ENCODE measurements at places on chromosomes 7 and 10. TPM values are rescaled to one million over a fixed set of nuclear protein-coding genes. Genes with fewer than 3 reads are reported as not detected.

The AGAP9 gene
- 2.1 TPM for total RNA-seq

The INA gene
- 0.12 TPM for total RNA-seq

The CTAGE8 gene
- 0.10 TPM for total RNA-seq

The AFAP1L2 gene
- total RNA-seq: 3.1 TPM

The TMEM130 gene
- total RNA-seq: 8.4 TPM

The JAKMIP3 gene
- 0.19 TPM for total RNA-seq

The PRR15 gene
- total RNA-seq: 4.2 TPM

The DNAH11 gene
- total RNA-seq: not detected

The C7orf33 gene
- not detected for total RNA-seq

The NKX1-2 gene
- total RNA-seq: not detected

The PNLIP gene
- total RNA-seq: not detected

The CCL24 gene
- total RNA-seq: not detected

The GPC2 gene
- not detected for total RNA-seq

The LRRC61 gene
- total RNA-seq: 1.6 TPM

The SPDYE3 gene
- not detected for total RNA-seq

The CNNM1 gene
- total RNA-seq: 0.05 TPM

The MAGI2 gene
- 2.3 TPM for total RNA-seq

The KCND2 gene
- not detected for total RNA-seq

The ITIH5 gene
- 0.24 TPM for total RNA-seq

Measured in cardiac ventricle fibroblast (primary cell).